ENCODE measurements at places on chromosomes 3 and 15.

DNA sequence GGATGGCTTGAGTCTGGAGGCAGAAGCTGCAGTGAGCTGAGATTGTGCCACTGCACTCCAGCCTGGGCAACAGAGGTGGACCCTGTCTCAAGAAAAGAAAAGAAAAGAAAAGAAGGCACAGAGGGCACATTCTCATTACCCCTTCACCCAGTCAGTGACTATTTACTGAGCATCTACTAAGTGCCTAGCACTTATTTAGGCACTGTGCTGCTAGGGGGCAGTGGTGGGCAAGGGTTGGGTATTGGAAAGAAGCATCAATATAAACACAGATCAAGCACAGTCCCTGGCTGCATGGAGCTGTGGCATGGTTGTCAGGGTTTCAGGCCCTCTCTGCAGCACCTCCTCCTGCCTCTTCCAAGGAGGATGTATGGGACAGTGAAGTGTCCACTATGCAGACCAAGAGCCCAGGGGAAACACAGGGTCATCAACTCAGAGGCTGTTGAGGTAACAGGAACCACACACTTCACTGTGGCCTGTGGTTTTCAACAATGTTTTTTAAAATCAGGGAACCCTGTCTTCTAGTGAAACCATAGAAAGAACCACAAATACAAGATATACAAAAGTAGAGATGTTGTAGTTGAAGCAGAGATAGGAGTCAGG lies 138.5 kb downstream of the RAB11A start:
- H3K4me1 ChIP-seq, result no peaks in the 10 kb centered on the region
- H3K27me3 ChIP-seq, result no peaks in the 10 kb centered on the region
- H3K4me3 ChIP-seq, result no peak overlapping the region
- no peaks in the 10 kb centered on the region for H3K36me3 ChIP-seq
- H3K27ac ChIP-seq, result no peak overlapping the region

DNA sequence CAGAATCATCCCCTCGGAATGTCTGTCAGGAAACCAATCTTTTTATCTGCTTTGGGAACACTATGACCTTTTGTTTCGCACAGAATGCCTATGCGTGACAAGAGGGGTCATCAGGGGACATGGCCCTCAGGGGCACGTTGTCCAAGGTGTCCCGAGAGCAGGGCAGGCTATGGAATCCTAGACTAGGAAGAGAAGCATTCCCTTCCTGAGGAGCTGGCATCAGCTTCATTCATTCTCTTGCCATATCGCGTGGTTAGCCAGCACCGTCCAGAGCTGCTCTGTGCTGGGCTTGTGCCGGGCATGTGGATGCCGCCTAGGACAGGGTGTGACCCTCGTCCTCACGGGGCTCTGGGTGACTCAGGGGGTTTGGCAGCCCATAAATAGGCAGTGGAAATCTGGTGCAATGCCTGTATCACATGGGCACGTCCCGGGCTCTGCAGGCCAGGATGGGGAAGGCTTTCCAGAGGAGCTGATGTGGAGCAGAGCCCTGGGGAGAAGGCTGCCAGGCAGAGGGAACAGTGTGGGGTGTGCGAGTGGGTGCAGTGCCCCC lies 117.8 kb downstream of the TMEM266 start:
- peak overlapping the region; percentile 97 for H3K27ac ChIP-seq
- no peaks in the 10 kb centered on the region for H3K36me3 ChIP-seq
- H3K27me3 ChIP-seq, result no peaks in the 10 kb centered on the region
- H3K4me3 ChIP-seq, result peak overlapping the region; percentile 39
- peak; percentile 99 for DNase-seq

DNA sequence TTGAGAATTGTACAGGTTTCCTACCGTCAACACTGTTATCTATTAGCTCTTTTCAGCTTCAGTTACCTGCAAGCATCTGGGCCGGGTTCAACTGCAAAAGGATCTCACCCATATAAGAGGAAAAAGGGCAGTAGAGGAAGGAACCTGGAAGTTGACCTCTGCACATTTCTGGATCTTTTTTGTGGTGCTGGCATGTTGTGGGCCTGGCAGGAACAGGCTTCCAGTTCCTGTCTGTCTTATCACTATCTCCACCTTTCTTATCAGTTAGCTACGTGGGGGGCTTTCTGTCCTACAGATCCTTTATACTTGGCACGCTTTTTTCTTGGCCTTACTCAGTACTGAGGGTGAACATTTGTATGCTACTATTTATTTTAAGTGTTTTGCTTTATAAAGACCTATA lies 42.2 kb upstream of the TJP1 start:
- H3K4me1 ChIP-seq, result no peaks in the 10 kb centered on the region
- DNase-seq, result no peak
- H3K27me3 ChIP-seq, result no peaks in the 10 kb centered on the region

- H3K4me1 ChIP-seq, result peaks cover 80% of the 10 kb centered on the region
- H3K27ac ChIP-seq, result peak overlapping the region; percentile 92
- DNase-seq, result peak; percentile 43
- no peaks in the 10 kb centered on the region for H3K27me3 ChIP-seq
- no peaks in the 10 kb centered on the region for H3K36me3 ChIP-seq
Measured at GRCh38 chr3:187954873-187955586, 198.9 kb upstream of the LPP start.

DNA sequence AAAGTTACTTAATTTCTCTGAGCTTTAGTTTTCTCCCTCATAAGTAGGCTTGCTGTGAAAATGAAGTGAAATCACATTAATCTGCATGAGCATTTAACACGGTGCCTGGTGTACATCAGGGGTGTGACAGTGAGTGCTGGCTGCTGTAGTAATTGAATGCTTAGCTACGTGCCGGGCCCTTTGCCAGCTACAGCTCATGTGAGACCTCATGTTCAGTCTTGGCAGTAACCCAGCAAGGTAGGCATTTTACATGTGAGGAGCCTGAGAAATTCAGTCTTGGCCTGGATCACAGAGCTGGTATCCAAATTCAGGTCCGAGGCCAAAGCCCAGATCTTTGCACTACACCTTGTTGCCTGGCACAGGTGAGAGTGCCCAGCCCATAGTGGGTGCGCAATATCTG lies 9.1 kb downstream of the GHRL start:
- H3K27me3 ChIP-seq, result no peaks in the 10 kb centered on the region
- no peak overlapping the region for H3K27ac ChIP-seq
- no peaks in the 10 kb centered on the region for H3K36me3 ChIP-seq
- H3K4me1 ChIP-seq, result no peaks in the 10 kb centered on the region

Data from gastrocnemius medialis (tissue), 4 donors.